ENCODE measurements at places on chromosomes 16 and 17.

DNA sequence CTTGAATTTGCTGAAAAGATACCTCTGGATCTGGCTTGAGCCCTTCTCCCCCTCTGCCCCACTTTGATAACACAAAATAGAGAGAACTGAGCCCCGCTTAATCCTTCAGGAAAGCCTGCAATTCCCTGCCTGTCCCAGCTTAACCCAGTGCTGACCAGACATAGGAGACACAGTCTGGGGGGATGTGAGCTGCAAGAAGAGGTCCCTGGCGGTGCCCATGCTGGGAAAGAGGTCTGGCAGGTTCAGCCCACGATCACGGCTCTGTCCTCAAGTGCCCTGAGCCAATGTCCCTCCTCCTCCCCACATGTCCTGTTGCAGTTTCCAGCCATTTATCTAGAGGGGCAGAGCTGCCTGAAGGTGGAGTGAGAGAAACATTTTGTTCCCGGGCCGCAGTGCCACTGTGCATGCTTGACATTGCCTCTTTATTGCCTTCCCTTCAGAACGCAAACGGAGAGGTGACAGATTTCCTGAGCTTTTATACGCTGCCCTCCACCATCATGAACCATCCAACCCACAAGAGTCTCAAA, 29.0 kb downstream of the PLCD3 start:
- DNase-seq = no peak

DNA sequence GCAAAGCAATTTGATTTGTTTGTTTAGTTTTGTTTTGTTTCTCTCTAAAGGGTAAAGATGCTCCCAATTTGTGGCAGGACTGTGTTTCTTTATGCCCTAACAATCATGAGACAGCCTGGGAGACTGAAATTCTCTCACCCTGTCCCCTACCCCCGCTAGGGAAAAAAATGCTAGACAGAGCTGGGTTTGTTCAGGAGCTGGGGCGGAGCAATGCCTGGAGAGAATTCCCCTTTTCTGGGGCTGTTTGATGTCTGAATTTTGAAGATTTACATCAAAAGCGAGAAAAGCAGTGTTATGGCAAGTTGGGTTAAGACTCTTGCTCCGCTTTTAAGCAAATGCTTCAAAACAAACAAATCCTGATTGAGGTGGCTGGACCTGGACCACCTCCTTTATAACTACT, 8.4 kb downstream of the MAF start:
- no peak for DNase-seq

DNA sequence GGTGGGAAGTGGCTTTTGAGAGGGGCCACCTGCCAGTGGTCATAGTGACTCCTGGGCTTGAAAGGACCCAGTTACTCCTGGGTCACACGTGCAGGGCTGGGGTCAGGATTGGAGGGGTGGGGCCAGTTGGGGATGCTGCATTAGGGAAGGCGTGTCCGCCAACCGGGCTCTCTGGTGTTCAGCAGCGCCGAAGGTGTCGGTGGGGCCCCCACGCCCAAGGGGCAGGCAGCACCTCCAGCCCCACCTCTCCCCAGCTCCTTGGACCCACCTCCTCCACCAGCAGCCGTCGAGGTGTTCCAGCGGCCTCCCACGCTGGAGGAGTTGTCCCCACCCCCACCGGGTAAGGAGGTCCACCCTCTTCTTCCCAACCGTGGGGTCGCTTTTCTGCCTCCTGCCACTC, 9.5 kb downstream of the ABI3 start:
- no peak for DNase-seq

DNA sequence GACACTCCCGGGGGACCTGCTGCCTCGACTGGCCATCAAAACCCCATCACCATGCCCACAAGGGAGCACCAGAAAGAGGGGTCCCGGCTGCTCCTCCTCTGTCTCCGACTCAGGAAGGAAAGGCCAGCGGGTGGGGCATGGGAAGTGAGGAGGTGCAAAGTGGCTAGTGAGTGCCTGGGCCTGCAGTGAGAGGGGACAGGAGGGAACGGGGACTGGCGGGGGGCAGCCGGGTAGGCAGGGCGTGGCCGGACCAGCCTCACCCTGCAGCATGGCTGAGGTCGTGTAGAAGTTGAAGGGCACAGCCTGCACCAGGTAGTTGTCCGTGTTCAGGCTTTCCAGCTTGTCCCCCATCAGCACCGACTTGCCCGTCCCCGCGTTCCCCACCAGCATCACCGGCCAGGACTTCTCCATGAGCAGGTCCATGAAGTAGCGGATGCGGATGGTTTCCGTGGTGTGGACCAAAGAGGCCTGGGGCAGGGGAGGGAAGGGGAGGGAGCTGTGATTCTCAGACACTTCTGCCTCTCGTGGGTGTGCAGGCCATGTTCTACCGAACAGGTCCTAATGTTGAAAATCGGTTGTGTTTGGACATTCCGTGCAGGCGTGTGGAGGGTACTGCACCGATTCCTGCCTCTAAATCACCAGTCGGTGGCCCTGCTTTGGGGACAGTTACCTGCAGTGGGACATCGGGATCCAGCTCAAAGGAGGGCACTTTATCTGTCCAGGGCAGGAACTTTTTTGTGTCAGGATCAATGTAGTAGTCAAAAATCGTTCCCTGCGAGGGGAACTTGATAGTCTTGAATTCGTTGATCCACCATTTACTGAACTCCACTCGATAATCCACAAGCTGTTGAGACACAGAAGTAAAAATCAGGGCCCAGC, 91.7 kb downstream of the DNAH17 start:
- no peak for DNase-seq

- no peak for DNase-seq
Observed at GRCh38 chr16:67301080-67301782, 21.9 kb downstream of the PLEKHG4 start.

GRCh38 chr17:41736983-41737679, 2.7 kb upstream of the HAP1 start:
- DNase-seq = no peak

- no peak for DNase-seq
Observed at GRCh38 chr16:86075488-86075785, 176.5 kb downstream of the IRF8 start.

DNA sequence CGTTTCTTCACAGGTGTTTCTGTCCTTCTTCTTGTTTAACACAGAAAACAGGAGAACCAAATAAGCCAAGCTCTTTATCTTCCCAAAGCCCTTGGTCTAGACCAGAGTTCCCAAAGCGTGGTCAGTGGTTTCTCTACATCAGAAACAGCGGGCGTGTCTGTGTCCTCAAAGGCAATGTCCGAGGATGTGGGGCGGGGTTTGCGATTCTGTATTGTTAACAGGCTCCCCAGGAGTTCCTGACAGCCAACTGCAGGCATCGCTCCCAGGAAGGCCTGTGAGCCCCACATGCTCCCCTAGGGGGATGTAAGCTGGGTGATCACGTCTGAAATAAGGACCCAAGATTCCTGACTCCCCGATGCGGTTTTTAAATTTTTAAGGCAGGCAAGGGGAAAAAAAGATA, 28.4 kb upstream of the SLC25A19 start:
- DNase-seq = no peak

- no peak for DNase-seq
Observed at GRCh38 chr16:6496996-6497395, 835.6 kb upstream of the RBFOX1 start.

DNA sequence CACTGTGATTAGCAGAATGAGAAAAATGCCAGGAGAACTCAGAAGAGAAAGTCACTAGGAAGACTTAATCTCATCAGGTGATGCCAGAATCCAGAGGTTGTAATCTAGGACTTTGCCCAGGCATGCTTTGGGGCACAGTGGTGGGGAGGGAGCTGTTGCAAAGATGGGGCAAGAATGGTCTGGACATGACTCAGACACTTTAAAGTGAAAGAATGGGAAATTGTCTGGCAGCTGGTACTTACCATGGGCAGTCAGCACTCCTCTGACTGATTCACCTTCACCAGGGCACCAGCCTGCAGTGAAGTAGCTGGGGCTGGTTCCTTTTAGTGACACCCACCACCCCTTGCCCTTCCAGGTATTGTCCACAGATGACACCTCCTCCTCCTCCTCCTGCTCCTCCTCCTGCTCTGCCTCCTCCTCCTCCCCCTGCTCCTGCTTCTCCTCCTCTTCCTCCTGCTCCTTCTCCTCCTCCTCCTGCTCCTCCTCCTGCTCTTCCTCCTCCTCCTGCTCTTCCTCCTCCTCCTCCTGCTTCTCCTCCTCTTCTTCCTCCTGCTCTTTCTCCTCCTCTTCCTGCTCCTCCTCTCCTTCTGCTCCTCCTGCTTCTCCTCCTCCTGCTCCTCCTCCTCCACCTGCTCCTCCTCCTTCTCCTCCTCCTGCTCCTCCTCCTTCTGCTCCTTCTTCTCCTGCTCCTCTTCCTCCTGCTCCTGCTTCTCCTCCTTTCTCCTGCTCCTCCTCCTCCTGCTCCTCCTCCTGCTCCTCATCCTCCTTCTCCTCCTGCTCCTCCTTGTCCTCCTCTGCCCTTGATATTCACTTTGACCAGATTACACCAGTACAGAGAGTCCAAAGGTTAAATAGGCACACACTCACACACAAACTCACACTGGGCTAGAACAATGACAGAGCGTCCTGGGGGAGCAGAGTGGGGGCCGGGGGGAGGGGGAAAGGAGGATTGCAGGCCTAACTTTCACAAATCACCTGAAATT, at the start of gene CHD9NB:
TSS of gene CHD9NB (minus strand) at position 379 of the 983 bp plus-strand sequence. CDS start 8,739 bp downstream, outside the sequence.
- no peak for DNase-seq

DNA sequence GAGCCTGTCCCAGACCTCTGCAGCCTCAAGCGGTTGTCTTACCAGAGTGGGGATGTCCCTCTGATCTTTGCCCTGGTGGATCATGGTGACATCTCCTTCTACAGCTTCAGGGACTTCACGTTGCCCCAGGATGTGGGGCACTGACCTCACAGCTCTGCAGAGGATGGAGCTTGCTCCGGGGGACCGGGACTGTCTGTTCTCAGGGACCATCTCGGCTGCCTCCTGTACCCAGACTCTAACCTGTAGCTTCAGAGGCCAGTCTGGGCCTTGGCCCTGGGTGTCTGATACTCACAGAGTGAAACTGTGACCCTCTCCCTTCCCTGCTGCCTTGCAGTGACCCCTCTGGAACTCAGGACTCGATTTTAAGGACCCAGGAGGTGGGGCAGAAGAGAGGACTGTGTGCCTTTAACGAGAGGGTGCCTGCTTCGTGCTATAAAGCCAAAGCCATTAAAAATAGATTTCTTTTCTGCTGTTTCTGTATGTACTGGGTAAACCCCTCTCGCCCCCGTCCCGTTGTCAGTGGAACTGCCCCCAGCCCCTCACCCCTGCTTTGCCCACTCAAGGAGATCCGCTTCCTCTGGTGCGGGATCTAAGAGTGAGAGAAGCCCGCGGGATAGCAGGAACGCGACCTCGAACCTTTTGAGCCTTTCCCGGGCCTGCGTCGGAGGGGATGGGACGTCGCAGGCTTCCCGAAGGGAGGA, 1.1 kb upstream of the LLGL2 start:
- no peak for DNase-seq

DNA sequence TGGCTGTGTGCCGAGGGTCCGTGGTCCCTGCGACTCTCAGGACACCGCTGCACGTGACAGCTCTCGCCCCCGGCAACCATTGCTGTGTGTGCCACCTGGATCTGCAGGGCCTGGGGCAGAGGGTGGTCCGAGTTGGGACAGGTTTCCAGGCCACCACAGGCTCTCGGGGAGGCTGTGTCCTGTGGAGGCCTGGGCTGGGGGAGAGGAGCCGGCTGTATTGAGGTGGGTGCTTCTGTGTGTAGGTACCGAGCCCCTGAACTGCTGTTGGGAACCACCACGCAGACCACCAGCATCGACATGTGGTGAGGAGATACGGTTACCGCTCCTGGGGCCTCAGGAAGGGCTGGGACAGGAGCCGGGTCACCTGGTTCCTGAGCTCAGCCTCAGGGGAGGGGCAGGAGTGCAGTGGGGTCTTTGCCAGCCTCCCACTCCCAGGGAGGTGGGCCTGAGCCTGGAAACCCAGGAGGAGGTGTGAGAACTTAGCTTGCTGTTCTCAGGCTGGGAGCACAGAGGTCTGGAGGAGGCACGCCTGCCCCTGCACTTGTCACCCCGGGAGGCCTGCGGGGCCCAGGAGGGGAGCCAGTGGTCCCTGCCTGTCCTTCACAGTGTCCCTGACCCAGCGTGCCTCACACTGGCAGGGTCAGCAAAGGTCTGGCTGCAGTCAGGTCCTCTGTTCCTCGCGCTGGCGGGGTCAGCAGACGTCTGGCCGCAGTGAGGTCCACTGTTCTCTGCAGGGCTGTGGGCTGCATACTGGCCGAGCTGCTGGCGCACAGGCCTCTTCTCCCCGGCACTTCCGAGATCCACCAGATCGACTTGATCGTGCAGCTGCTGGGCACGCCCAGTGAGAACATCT, 7.3 kb downstream of the SPATA2L start:
- DNase-seq = no peak

- no peak for DNase-seq
Observed at GRCh38 chr17:74759243-74759801, 10.9 kb downstream of the NHERF1 start.

DNA sequence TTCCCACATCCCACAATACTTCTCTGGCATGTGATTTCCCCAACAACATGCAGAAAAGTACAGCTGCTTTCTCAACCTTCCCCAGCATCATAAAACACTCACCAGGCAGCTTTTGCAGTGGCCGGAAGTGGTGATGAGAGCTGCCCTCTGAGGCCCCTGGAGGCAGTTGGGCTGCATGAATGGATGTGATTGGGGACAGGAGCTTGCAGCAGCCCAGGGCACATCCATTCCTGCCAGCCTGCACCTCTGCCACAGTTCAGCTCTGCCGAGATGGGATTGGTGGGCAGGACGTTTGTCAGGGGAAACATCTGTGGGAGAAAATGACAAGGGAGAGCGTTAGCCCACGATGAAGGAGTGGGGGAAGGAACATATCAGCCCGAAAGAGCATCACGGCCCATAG, 19.8 kb downstream of the NUBP1 start:
- DNase-seq = no peak

- DNase-seq = no peak
Observed at GRCh38 chr17:64491994-64492393, 4.9 kb downstream of the POLG2 start.

GRCh38 chr17:18319604-18320256, 4.6 kb downstream of the SMCR8 start:
- DNase-seq = no peak

GRCh38 chr17:74597069-74597790, 5.1 kb upstream of the CD300LD start:
- DNase-seq = no peak

GRCh38 chr17:4818276-4818675, 11.3 kb downstream of the PLD2 start:
- DNase-seq = no peak

GRCh38 chr16:71794943-71795342, 13.7 kb downstream of the AP1G1 start:
- no peak for DNase-seq

- no peak for DNase-seq
Observed at GRCh38 chr16:84398701-84399100, 30.4 kb downstream of the ATP2C2 start.

GRCh38 chr16:25126820-25127232, 15.3 kb downstream of the LCMT1 start:
- DNase-seq = no peak

- DNase-seq = no peak
Observed at GRCh38 chr17:52828621-52829020, 670.1 kb upstream of the CA10 start.

DNA sequence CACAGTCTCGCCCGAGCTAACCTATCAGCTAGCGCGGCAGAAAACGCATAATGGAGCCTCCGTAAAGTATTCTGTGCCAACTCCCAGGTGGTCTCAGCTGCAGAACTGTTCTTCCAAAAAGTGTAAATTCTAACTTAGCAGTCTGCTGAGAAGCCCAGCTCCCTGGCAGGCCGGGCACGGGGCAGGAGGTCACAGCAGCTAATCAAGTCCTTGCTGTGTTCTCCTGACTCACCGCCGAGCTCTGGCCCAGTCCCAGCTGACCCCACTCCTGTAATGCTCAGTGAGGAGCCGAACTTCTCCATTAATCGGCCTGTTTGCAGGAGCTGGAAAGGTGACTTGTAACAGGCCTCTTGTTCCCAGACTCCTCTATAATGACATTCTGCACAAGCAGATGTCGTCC, 193.3 kb downstream of the IRX3 start:
- DNase-seq = no peak

Measured in progenitor cell of endocrine pancreas (in vitro differentiated cells).